Activated CD8-positive, alpha-beta T cell treated with anti-CD3 and anti-CD28 coated beads for 36 hours (primary cell): ENCODE measurements at places on chromosomes 7 and 10. TPM values are rescaled to one million over a fixed set of nuclear protein-coding genes. Genes with fewer than 3 reads are reported as not detected.

The LLCFC1 gene
- not detected for total RNA-seq

The NAT16 gene
- not detected for total RNA-seq

The RAMP3 gene
- not detected for total RNA-seq

The PRF1 gene
- total RNA-seq: 113 TPM

- no peaks in the 10 kb centered on the region for H3K36me3 ChIP-seq
- H3K27ac ChIP-seq: no peak overlapping the region
- no peak for DNase-seq
- no peaks in the 10 kb centered on the region for H3K27me3 ChIP-seq
- no peaks in the 10 kb centered on the region for H3K4me1 ChIP-seq
- H3K4me3 ChIP-seq: no peak overlapping the region
Observed at GRCh38 chr10:5613481-5614154, 52.8 kb downstream of the ASB13 start.

- no peaks in the 10 kb centered on the region for H3K27me3 ChIP-seq
- peaks cover 35% of the 10 kb centered on the region for H3K36me3 ChIP-seq
- H3K27ac ChIP-seq: peak overlapping the region; percentile 34
Observed at GRCh38 chr7:5755704-5756504, 25.6 kb downstream of the RNF216 start.

DNA sequence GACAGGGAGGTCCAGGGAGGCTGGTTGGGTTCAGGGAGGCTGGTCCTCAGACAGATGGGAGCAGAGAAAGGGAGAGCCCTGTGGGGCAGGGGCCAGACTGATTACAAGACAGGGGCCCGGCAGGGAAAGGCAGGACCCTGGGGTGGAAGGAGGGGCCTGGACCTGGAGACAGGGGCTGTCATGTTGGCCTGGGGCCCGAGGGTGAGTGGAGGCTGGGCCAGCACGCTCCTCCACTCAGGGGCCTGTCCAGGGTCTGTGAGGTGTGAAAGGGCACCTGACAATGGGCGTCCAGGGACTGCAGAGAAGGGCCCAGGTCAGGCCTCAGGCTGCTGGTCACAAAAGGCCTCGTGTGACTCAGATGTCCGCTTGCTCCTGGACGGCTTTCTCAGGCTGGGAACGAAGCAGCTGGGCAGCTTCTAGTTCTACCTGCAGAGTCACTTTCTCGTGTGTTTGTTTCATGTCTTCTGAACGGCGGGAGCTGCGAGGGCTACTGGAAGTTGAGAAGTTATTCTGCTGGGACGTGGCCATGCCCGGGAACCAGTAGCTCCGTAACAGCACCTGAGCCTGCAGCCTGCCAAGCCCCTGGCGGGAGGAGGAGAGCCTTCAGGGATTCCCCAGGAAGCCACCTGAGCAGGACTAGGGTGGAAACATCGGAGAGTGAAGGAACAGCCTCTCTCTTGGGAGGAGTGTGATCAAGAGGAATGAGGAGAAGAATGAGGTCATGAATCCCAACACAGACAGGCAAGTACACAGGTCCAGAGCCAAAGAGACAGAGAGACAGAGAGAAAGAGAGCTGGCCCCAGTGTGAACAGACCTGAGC, 65.8 kb downstream of the KLF6 start:
- DNase-seq: no peak
- no peaks in the 10 kb centered on the region for H3K27me3 ChIP-seq
- H3K27ac ChIP-seq: no peak overlapping the region
- no peak overlapping the region for H3K4me3 ChIP-seq
- H3K36me3 ChIP-seq: no peaks in the 10 kb centered on the region
- H3K4me1 ChIP-seq: no peaks in the 10 kb centered on the region

GRCh38 chr7:4951903-4952636, 6.9 kb downstream of the MMD2 start:
- H3K27ac ChIP-seq: no peak overlapping the region
- DNase-seq: peak; percentile 11
- no peaks in the 10 kb centered on the region for H3K4me1 ChIP-seq
- no peak overlapping the region for H3K4me3 ChIP-seq
- H3K36me3 ChIP-seq: no peaks in the 10 kb centered on the region

GRCh38 chr10:50540069-50540825, 83.5 kb downstream of the SGMS1 start:
- no peaks in the 10 kb centered on the region for H3K36me3 ChIP-seq
- H3K4me1 ChIP-seq: peaks cover 87% of the 10 kb centered on the region
- H3K27me3 ChIP-seq: no peaks in the 10 kb centered on the region
- peak overlapping the region; percentile 91 for H3K27ac ChIP-seq
- peak overlapping the region; percentile 51 for H3K4me3 ChIP-seq

DNA sequence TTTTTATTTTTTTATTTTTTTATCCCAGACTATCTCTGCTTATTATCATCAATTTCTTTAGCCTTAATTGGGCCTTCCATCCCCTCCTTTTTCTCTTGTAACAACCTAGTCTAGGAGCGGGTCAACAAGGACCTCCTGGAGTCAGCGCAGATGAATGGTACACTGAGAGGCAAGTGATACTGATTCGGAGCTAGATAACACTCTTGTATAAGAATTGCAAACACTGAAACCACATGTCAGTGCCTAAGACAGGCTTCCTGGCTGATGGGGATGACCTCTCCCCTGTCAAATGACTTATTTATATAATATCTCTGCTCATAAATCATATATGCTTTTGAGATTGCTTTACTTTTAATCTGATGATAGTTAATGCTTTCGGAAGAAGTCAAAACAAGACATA, 22.7 kb downstream of the BPGM start:
- peaks cover 26% of the 10 kb centered on the region for H3K36me3 ChIP-seq
- peak overlapping the region; percentile 26 for H3K4me3 ChIP-seq
- no peak for DNase-seq
- H3K27ac ChIP-seq: peak overlapping the region; percentile 83

DNA sequence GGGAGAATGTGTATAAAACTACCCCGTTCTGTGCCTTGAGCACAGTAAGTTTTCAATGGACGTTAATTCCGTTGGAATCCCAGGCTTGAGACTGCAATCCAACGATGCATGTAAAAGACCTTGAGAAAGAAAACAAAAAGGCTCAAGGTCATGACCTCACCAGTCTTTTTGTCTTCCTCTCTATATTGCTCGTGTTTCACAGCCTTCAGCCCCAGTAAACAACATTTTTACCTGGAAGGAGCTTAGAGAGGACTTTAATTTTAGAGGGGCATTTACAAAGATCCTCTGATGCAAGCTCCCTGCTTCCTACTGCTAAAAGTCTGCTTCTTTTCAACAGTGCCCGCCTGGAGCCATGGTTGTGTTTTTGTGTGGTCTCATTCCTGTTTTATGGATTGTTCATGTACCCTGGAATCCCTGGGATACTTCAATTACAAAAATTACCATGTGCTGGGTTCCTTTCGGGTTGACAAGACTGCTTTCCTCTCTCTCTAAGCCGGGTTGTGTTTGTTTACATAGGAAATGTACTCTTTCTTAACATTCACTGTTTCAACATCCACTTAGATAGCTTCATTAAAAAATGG, 320.1 kb upstream of the NFE2L3 start:
- H3K27ac ChIP-seq: no peak overlapping the region
- no peaks in the 10 kb centered on the region for H3K36me3 ChIP-seq
- H3K4me1 ChIP-seq: no peaks in the 10 kb centered on the region
- peaks cover 11% of the 10 kb centered on the region for H3K27me3 ChIP-seq
- no peak overlapping the region for H3K4me3 ChIP-seq
- DNase-seq: no peak
